ENCODE measurements at places on chromosomes 1 and 21.

GRCh38 chr21:45950740-45951515, 30.6 kb upstream of the COL6A1 start:
- no peak for DNase-seq

- DNase-seq = no peak
Measured at GRCh38 chr1:59143811-59144210, 153.1 kb upstream of the FGGY start.

GRCh38 chr1:114685851-114686250, 9.5 kb downstream of the AMPD1 start:
- DNase-seq = no peak

DNA sequence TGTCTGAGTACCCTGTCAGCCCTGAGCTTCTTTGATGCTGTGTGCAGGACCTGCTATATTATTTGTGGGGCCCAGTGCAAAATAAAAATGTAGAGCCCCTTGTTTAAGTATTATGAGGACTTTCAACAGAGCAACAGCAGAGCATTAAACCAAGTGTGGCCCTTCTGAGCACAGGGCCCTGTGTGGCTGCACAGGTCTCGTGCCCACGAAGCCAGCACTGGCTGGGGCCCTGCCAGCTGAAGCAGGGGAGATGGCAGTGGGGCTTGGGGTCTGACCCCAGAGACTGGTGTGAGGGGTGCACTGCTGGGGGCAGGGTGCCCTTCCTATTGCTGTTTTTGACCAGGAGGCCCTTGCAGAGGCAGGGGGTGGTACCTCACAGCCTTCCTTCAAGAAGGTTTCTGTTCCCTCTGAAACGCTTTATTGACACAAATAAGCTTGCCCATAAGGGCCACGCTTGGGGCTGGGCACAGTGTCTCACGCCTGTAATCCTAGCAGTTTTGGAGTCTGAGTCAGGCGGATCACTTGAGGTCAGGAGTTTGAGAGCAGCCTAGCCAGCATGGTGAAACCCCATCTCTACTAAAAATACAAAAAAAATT, 2.2 kb upstream of the SEMA4A start:
- DNase-seq = peak; percentile 24

GRCh38 chr21:32519945-32520874, 65.1 kb downstream of the TCP10L start:
- DNase-seq = no peak

DNA sequence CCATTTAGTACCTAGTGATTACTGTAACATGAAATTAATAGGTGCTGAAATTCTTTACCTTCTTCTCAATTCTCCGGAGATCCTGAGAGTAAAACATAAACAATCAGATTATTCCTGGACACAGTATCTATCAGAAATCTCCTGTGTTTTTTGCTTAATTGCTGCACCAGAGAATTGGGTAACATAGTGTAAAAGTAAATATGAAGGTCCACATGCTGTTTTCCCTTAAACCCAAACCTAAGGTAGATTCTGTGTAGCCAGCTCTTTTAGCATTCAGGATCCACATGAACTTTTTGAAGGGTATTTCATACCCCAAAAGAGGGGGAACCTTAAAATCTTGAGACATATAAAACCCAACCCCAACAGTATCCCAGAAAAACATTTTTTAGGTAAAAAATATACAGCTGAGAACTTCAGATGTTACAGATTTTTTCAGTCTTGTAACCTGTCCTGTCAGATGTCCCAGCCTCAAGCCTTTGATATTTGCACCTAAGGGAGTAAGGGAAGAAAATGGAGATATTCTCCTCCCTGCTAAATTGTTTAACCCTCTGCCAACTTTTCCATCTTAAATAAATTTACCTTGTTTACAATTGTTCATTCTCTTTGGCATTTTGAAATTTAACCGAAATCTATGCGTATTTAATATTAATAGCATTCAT, 11.2 kb downstream of the ODR4 start:
- DNase-seq = no peak

Measured in CD4-positive, alpha-beta T cell treated with Interleukin-1 beta for 1 hour (primary cell).